Body of pancreas (tissue), 4 donors: ENCODE measurements at places on chromosomes 6 and 20.

DNA sequence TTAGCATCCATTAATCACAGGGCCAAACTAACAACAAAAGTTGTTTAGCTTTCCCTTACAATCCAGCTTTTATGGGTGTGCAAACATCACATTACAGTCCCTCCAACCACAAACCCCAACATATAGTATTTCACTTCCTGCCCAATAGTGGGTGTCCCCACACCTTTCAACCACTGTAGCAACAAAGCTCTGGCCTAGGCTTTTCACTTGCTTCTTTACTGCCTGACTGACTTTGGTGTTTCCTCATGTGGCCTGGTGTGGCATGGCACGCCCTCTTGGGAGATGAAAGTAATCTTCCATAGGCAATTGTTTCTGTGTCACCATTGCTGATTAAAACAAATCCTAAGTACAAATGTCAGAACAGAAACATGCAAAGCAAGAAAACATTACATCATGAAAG lies 46.3 kb downstream of the MCM8 start:
- no peak for DNase-seq

GRCh38 chr6:105746509-105746908 lies 339.6 kb upstream of the PRDM1 start:
- no peak for DNase-seq

DNA sequence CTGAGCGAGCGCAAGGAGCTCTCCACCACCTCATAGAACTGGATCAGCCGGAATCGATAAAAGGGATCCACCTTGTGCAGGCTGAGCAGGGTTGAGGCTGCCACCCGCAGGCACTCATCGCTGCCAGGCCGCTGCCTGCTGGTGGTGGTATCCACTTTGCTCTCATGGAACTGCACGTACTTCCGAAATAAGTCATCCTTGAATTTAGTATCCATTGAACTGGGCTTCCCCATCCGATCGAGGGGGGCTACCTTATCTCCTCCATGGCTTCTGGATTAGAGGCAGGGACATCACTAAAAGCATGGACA lies 7.1 kb downstream of the SPATA2 start:
- no peak for DNase-seq

- no peak for DNase-seq
Observed at GRCh38 chr6:148217921-148218320, 124.7 kb upstream of the SASH1 start.

GRCh38 chr20:36261389-36262105 lies 25.3 kb downstream of the AAR2 start:
- DNase-seq = no peak

GRCh38 chr20:1894471-1894950 lies 696 bp upstream of the SIRPA start:
- DNase-seq = peak; percentile 52

GRCh38 chr6:11241793-11242201 lies 9.3 kb upstream of the NEDD9 start:
- peak; percentile 80 for DNase-seq

DNA sequence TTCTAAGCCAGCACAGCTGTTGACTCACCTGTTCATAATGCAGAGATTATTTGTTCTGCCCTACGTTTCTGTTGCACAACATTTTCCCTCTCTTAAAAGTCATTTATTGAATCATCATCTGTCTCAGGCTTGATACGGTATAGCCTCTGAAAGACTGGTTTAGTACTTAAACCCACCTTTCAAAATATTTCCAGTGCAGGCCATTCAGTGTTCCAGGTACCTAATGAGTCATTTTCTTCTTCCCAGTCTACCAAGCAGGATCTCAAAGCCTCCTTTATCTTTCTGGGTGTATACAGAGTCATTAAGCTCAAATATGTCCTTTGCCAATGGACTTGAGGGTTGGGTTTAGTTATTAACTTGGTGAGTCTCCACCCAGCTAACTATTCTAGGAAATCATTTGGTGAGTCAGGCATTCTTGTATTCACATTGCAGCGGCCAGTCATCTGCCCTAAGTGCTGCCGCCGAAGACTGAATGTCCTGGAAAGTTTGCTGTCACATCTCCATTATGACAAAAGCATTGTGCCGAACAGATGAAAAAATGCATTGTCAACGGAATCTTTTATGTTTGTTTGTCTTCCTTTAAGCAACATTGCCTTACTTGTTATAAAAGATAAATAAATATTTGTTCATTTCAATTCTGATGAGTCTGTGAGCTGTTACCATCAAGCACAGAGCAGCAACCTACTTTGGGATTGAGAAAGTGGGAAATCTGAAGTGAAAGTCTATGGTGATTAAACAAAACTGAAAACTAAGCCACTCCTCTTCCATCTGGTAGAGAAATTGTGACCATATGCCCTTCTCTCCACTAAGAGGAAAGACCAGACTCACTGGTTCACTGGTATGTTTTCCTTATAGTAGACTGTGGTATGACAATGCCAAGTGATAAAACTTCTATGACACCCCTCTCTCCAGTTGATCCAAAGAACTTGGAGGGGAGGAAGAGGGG lies 14.3 kb upstream of the FAM135A start:
- peak; percentile 74 for DNase-seq

DNA sequence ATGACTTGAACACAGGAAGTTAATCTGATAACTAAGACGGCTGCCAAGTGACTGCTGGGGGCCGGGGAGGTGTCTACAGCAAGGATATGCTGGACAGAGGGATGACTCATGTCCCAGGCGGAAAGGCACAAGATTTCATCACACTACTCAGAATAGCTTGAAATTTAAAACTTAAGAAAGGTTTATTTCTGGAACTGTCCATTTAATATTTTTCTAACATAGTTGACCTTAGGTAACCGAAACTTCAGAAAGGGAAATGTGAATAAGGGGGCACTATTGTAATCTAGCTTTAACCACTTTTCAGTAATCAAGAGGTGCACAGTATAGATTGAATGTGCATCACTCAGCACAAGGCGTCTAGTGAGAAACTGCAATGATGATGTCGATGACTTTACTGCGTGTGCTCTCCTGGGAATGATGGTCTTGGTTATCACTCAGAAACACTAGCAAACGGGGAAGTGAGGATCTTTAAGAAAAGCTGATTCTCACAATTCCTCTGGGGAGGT lies 171.5 kb downstream of the QKI start:
- peak; percentile 27 for DNase-seq

DNA sequence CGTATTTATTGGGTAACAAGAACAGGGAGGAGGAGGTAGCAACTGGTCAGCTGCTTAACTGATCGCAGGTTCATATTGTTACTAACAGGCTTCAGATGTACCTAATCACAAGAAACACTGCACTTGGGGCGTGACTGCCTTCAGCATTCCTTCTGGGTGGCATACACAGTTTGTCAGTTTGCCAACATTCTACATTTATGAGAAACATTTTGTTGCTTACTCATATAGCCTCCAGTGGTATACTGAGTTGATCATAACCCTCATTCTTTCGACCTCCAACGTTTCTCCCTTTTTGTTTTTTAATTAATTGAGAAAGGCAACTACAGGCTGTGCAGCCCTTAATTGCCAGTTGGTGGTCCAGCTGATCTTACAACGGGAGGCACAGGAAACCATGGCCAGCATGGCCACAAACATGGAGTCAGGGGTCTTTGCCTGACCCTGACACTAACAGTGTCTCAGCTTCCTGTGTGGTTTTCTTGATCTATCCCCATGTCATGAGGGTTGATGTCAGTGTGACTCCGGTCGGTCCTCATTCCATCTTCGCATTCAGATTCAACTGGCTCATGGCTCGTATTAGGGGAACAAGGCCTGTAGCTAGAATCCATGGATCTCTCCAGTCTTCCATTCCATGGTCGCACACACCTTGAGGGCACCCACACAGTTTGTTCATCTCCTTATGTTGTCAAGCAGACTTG lies 9.4 kb downstream of the EPB41L2 start:
- DNase-seq = no peak

DNA sequence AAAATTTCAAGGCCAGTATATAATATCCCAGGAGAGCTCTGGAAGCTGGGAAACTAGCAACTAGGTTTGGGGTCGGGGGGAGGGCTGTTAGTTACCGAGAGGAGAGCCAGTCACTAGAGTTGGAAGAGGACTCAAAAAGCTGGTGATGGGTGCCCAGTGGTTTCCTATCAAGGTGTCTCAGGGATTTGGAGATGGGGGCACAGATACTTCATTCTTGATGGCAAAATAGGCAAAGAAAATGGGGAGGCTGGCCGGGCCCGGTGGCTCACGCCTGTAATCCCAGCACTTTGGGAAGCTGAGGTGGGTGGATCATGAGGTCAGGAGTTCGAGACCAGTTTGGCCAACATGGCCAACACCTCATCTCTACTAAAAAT lies 805 bp downstream of the PHF1 start:
- no peak for DNase-seq

DNA sequence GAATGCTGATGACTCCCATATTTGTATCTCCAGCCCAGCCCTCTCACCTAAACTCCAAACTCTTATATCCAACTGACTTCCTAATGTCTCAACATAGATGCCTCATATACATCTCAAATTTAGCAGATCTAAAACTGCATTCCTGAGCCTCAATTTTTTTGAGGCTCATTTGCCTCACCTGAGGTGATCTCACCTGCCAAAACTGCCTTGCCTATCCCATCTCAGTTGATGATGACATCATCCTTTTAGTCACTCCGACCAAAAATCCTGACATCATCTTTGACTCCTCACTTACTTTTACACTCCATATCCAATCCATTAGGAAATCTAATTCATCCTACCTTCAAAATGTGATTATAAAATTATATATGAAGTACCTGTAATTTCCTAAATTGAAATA lies 25.6 kb upstream of the SLPI start:
- no peak for DNase-seq

- DNase-seq = no peak
Observed at GRCh38 chr6:91654793-91655192, 1067.9 kb upstream of the MAP3K7 start.

DNA sequence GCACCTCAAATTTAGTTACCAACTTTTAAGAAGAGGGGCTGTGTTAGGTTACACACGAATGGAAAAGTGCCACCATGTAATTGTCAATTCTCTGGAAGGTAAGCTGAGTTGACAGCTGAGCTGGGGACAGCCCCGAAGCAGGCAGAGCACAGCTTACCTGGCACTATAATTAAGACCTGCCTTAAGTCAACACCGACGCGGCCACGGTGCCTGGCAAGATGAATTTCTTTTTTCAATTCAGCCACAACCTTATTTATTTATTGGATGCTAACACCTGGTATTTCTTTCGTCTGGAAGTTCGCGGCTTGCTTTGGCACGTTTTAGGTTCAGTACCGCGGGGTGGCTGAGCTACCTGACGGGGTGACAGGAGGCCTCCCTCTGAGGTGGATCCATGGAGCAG lies 40.6 kb upstream of the NFATC2 start:
- DNase-seq = no peak

- DNase-seq = no peak
Observed at GRCh38 chr6:131258010-131258652, 122.9 kb downstream of the AKAP7 start.

GRCh38 chr6:106162921-106163320 lies 76.8 kb downstream of the PRDM1 start:
- no peak for DNase-seq

DNA sequence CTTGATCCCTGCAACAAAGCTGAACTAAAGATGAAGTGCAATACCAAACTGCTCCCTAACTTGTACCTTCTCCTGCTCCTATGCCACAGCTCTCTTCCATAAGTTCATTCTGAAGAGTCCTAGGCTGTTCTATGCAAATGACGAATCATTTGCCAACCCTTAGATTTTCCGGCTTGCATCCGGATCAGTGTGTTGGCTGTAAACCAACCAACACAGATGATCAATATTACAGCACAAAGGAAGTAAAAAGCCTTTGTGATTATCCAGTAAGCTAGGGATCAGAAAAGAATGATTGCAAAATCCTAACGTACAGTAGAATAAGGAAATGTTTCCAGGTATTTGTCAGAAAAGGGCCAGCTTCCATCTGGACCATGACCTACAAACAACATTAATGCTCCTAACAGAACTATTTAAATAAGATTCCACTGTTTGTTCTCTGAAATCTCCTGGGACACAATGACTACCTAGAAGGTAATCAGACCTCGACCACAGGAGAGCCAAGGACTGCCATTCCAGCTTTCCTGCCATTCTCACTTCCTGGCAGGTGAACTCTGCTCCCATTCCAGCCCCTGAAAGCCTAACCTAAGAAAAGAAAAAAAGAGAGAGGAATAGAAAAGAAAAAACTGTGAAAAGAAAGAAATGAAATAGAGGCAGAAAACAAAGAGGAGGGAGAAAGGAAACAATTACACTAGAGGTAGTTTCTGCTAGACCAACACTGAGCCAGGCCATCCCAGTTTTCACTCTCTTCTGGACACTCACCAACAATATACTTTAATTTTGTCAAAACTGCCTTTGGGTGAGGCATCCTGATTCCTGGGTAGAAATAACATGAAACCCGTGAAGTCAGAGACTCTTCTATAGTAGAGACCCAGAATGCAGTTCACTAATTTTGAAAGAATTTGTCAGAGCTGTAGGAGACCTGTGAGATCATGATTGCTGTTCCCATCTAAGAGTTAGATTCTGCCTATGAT lies 19.7 kb downstream of the GMDS start:
- peak; percentile 46 for DNase-seq

DNA sequence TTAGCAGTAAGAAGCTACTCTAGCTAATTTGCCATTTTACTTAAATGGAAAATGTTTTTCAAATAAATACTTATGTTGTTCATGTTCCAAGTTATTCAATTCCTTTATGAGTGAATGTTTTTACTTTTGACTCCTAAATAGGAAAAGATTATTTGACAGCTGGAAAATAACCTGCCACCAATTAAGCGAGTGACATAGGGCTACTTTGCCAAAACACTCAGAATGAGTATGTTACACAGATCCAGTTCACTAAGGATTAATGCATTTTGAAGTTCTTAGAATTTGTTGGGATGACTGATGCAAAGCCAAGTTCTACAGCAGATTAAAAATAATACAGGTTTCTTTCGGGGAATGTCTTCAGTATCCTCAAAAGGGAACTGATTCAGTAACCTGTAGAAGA lies 144.4 kb downstream of the ADGRG6 start:
- no peak for DNase-seq

DNA sequence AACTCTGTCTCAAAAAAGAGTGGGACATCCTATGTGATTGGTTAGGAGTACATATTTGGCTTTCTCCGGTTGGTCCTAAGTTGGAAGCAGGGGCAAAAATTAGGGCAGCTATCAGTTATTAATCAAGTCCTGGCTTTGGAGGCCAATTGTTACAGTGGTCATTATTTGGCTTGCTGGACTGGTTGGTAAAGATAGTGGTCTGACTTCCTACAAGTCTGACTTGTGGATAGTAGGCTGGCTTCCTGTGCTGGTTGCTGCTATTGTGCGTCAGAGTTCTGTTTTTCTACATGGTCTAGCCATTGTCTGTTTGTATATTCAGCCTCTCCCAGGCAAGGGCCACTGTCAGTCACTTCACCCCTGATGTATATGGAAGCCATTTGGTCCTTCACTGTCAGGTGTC lies 7.0 kb downstream of the ACOT8 start:
- no peak for DNase-seq
